AG08396 (cell line): ENCODE measurements at places on chromosomes 2 and 18.

- DNase-seq, result no peak
Measured at GRCh38 chr2:127515383-127515915, 10.8 kb downstream of the IWS1 start.

- no peak for DNase-seq
Measured at GRCh38 chr18:28875059-28875458, 698.1 kb upstream of the CDH2 start.

DNA sequence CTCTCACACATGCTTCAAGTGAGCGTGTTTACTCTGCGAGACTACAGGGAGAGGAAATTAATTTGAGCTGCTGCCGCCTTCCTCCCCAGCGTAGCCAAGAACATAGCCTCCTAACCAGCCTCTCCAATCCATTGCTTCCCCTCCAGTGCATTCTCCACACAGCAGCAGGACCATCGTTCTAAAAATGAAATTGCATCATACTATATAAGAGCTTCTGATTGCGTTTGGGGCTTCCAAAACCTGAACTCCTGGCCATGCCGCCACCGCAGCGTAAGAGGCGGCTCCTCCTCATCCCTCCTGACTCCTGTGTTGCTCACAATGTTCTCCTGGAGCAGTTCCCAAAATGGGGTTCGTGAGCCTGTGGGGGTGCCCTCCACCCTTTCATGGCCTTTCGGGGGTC lies 142.1 kb downstream of the MYT1L start:
- no peak for DNase-seq

GRCh38 chr2:212424082-212424481 lies 114.5 kb downstream of the ERBB4 start:
- DNase-seq, result no peak

DNA sequence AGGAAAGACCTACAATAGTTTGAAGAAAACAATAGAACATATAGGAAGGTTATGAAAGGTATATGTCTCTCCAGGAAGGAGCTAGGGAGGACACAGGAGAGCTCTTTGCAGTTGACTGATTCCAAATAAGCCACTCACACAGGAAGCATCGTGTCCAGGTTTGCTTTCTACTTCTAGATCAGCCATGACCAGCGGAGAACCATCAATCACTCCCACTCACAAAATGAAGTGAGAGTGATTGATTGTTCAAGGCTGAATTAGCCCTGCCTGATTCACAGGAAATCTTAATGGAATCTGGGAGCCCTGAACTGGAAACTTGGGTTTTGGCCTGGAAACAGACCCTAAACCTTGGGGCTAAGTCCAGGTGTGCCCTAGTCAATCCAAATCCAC lies 1292.2 kb upstream of the ZEB2 start:
- DNase-seq, result no peak

DNA sequence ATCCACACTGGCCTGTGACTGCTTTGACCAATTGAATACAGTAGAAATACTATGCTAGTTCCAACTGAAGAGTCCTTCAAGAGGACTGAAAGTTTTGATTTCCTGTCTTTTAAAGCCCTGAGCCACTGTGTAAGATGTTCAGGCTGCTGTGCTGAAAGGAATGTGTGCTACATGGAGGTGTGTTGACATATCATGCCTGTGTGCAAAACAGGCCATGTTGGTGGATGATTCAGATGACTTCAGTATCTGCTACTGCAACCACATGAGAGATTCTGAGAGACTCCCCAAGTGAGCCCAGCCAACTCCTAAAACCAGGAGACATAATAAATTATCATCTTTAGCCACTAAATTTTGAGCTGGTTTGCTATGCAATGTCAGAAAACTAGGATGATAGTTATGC lies 662.9 kb downstream of the ZEB2 start:
- DNase-seq, result peak; percentile 13

- DNase-seq, result no peak
Measured at GRCh38 chr2:232278534-232278933, 100.0 kb upstream of the ALPP start.
